ENCODE measurements at places on chromosomes 6 and 20.

DNA sequence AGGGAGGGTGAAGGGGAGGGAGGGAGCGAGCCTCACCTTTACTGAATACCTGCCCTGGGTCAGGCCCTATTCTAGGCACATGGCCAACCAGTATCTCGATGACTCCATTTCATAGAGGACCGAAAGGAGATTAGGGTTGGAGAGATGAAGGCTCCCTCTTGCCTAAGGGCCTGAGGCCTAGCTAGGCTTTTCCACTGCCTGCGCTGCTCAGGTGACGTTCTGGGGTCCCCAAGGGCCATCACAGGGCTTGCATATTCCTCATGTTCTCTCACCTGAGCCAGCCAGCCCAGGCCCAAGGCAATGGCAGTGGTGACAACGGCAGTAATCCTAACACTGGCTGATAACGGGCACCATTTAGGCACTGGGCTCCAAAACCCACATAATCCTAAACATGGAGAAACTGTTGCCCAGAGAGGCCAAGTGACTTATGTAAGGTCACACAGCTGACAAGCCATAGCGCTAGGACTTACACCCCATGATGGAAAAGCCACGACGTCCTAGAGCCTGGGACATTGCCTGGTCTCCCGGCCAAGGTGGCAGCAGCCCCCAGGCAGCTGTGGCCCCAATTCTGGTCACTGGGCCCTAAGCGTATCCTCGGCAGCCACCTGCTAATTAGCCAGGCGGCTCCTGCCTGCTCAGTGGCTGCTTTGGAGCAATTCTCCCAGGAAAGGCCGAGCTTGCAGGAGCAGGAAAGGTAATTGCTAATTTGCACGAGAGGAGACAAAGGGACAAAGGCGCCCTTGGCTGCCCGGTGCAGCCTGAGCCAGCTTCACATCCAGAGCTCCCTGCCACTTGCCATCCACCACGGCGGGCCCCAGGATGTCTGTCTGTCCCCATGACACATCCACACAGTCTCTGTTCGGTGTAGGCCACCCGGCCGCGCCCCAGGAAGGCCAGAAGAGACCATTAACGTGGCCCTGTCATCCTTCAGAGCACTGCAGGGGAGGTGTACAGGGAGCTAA, 21.5 kb downstream of the NOL4L start:
- no peak for DNase-seq

- DNase-seq, result no peak
Observed at GRCh38 chr6:168555618-168556273, 114.8 kb downstream of the SMOC2 start.

DNA sequence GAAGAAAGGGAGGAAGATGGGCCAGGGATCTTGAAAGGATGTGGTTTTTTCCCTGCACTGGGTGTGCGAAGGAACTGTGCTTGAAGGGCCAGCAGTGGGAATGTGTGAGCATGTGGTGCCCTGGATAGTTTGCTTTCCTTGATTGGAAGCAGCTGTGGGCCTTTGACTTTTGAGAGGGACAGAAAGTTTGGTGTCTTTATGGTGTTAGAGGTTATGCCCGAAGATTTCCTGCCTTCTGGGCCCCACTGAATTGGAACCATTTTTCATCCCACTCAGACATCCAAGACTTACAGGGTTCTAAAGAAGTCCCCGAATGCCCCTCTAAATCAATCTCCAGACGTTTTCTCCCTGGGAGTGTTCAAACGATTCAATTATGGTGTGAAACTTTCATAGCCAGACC, 23.5 kb upstream of the EDN3 start:
- no peak for DNase-seq

DNA sequence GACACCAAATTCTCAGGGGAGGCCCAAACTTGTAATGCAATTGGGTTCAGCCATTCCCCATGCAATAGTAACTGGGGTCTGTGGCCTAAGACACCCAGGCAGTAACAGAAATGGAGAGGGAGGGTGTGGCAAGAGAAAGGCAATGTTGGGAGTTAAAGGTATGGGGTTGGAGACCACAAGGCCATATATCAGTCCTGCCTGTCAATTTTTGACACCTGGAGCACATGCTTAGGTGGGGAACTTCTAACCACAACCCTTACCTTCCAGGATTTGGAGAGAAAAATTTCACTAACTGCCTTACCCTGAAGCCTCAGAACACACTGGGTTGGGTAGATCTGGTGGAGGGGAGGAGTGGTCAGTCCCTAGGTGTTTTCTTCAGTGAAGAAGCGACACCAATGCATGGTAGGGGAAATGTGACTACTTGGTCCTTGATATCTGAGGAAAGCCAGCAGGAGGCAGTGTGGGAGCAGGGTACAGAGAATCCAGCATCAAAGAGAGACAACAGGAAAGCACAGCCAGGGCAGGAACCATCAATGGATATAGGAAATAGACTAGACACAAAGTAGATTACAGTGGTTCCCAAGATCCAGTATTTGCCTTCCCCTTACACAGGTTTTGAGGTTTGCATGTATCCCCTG, 6.8 kb upstream of the USP49 start:
- peak; percentile 13 for DNase-seq

DNA sequence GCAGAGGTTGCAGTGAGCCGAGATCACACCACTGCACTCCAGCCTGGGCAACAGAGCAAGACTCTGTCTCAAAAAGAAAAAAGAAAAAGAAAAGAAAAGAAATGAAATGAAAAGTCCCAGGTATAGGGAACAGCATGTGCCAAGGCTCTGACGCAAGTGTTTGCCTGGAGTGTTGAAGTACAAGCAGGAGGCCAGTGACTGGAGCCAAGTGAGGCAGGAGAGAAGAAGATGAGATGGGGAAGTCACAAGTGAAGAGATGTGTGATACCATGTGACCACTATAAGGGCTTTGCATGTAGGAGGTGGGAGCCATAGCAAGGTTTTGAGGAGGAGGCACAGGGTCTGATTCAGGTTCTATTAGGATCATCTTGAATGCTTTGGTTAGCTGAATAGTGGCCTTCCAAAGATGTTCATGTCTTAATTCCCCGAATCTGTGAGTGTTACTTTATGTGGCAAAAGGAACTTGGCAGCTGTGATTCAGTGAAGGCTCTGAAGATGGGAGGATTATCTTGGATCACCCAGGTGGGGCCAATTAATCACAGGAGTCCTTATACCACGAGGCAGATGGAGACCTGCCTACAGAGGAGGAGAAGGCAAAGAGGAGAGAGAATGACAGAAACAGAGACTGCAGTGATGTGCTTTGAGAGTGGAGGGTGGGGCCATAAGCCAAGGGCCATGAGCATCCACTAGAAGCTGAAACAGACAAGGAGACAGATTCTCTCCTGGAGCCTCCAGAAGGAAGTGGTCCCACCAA, 91.1 kb upstream of the PTPN1 start:
- DNase-seq, result peak; percentile 36

- DNase-seq, result no peak
Observed at GRCh38 chr6:30047220-30047619, 13.8 kb upstream of the POLR1H start.

DNA sequence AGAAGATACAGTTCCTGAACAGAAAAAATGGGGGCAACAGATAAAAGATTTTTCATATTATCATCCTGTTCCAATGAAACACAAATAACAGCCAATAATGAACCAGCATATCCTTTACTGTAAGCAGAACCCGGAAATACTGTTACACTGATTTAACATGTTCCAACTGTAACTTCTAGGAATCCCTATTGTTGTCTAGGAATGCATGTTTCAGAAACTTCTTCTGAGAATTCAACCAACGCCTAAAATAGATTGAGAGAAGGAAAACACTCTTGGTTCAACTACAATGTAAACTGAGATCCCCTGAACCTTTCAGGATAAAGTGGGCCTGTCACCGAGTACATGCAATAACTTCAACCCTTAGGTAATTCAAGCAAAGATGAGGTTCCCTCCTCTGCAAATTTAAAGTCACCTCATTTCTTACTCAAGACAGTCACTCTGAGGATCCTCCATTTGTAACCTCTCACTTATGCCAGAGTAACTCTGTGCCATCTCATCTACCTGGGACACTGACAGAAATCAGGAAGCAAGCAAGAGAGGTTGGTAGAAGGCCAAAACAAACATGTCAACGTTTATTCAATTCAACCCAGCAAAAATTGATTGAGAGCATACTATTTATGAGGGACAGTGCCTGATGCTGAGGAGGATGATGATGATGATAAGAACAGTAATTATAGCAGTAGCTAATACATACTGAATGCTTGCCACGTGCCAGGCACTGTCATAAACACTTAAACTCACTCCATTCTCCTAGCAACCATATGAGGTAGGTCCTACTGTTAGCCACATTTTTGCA, 14.1 kb downstream of the UBE3D start:
- DNase-seq, result no peak

DNA sequence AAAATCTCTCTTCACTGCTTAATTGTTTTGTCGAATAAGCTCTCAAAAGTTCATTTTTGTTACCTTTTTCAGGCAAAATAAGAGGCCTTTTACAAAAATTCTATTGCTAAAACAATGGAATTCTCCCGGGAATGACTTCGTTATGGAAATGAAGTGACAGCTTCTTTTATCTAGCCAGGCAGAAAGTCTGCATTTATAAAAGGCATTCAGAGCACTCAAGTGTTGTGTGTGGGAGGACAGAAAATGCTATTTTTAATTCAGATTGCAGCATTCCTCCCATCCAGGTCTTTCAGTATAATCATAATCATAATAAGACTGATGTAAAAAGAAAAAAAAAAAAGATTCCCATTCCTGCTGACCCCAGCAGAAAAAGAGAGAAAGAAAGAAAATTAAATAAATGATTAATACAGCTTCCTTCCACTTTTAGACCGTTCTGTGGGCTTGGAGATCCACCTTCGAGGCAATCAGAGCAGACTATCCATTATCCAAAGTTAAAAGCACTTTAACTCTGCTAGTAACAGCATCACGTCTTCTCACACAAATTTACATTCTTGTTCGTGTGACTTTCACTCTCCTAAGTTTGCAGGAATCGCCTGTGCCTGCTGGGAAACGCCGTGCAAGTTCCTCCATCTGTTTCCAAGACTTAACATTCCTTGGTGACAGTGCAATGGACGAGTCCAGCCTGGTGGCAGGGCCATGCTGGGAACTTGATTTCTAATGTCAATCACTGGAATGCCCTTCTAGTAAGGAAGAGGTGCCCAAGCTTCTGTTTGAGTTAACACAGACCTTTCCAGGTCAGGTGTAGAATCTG, 258.8 kb downstream of the GMPR start:
- DNase-seq, result no peak

GRCh38 chr20:63027221-63027921, 20.6 kb upstream of the BHLHE23 start:
- no peak for DNase-seq

DNA sequence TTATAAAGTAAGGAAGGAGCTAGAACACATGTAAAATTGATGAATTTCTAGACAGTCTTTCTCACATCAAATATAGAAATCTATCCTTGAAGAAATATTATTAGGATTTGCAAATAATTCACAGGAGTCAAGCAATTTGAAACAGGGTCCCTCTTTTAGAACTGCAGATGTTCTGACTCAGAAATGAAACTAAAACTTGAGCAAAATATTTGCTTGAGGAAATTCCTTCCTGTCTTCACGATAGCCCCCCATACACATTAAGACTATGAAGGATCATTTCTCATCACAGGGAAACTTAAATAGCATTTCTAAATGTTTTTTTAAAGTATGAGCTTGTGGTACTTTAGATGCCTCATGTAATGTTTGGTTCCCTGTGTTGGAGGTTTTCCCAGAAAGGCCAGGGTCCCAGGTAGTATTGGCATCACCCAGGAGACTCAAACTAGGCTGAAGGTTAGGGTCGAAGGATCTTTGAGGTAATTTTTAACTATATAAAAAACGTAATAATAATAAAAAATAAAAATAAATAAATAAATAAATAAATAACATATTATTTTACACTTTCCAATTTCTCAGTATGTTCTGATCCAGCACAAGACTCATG, 144.0 kb upstream of the TBX18 start:
- no peak for DNase-seq

DNA sequence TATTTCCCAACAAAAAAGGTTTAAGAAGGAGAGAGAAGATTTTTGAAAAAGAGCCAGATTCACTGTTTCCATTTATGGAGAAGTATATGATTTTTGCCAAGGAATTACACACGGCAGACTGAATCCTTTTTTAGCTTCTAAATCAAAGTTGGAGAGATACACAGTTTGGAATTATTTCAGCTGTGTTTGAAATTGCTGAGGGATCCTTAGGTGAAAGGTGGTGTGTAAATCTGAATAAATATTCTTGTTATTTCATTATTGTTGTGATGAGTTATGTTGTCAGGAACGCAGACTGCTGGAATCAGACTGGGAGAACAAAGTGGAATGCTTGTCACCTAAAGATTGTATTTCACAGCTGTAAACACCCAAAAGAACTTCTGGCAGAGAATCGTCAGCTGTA, 168.5 kb upstream of the AKIRIN2 start:
- no peak for DNase-seq

Data from thyroid gland (tissue), 4 donors.